Activated CD4-positive, alpha-beta T cell treated with anti-CD3 and anti-CD28 coated beads, Interleukin-2, amount 10 ng/mL, durations not matched to agents 7 days and 5 days (primary cell): ENCODE measurements at places on chromosomes 4 and X. TPM values are rescaled to one million over a fixed set of nuclear protein-coding genes. Genes with fewer than 3 reads are reported as not detected.
A peak's percentile ranks its signal among the peaks of the same experiment; 100 is the strongest.

DNA sequence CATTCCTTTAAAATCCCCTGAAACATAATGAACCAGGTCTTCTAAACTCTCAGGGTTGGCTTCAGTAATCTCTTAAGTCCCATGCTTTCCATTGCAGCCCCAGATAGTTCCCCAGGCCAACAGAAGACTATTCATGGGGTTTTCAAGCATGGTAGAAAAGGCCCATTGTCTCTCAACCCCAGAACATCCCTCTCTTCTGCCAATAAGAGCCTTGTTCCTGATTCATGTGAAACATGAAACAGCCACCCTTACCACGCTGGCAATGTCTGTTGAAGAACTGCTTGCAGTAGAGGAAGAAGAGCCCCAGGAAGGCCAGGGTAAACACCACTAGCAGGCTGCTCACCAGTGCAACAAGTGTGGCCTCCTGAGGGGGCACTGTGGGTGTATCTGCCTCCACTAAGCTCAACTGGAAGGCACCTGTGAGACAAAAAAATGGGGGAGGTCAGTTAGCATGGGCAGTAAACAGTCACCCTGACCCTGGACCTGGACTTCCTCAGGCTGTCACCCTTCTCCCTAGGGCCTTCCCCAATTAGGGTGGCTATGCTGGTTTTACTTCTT is 36.4 kb downstream of the EDA2R start:
- H3K36me3 ChIP-seq: peaks cover 5% of the 10 kb centered on the region
- H3K4me3 ChIP-seq: no peak overlapping the region
- H3K4me1 ChIP-seq: no peaks in the 10 kb centered on the region
- H3K27ac ChIP-seq: no peak overlapping the region

Gene MFSD8
- 18.1 TPM for total RNA-seq

Gene RHOXF2
- total RNA-seq: not detected

DNA sequence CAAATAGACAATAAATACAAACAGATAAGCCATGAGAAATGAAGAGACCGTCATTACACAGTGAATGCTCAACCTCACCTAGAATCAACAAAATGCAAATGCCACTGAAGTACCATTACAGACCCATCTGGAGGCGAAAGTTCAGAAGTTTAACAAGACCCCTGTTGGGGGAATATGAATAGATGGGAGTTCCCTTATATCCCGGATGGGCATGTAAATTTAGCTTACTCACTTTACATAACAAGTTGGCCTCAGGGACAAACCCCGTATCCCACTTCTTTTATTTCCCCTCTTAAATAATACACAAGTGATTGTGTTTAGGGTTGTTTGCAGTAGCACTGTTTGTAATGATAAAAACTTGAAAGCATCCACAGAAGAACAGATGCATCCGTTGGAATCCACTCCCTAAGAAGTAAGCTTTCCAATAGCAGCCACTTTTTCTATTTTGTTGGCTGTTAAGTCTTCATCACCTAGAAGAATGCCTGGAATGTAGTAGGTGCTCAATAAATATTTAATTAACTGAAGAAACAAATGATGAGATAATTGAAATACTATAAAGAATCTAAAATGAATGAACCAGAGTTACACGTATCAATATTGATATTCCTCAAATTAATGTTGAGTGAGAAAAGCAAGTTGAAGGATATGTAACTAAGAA is 1076.3 kb upstream of the TENM3 start:
- H3K36me3 ChIP-seq: no peaks in the 10 kb centered on the region
- H3K27me3 ChIP-seq: no peaks in the 10 kb centered on the region
- H3K4me1 ChIP-seq: no peaks in the 10 kb centered on the region
- DNase-seq: no peak
- no peak overlapping the region for H3K4me3 ChIP-seq

Gene SLIT2
- total RNA-seq: not detected

DNA sequence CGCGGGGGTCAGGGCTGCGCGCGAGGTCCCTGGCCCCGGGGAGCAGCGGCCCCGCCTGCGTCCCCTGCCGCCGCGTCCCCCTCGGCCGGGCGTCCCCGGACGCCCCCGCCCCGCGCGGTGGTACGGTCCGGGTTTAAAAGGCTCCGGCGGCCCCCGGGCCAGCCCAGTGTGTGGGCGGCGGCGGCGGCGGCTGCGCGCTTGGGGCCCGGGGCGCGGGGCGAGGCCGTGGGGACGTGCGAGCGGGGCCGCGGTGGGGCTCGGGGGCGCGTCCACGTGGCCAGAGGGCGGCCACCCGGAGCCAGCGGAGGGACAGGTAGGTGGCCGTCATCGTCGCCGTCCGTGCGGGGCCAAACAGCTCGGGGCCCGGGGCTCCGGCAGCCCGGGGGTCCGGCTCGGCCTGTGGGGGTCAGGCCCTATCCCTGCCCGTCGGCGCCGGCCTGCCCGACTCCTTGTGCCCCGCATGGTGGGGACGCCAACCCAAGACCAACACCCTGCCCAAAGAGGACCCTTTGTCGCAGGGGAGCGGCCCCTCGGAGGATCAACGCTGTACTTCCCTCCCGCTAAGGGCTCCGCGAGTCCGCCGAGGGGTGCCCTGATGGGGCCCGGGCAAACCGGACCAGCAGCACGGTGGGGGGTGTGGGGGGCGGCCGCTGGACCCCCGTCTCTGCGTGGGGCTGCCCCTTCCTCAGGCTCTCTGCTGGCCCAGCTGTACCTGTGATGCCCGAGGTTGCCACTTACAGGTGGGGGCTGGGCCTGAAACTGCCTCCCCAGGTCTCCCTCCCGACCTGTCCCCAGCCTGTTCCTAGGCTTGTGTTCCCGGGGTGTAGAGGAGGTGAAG is at the start of gene PLXNA3:
Gene PLXNA3 (plus strand): TSS at position 166 of the 838 bp plus-strand sequence. CDS start 1,903 bp downstream, outside the sequence.
- H3K36me3 ChIP-seq: no peaks in the 10 kb centered on the region
- H3K4me3 ChIP-seq: peak within 1 kb of the TSS; percentile 90
- H3K27ac ChIP-seq: peak within 1 kb of the TSS; percentile 92
- no peaks in the 10 kb centered on the region for H3K27me3 ChIP-seq
- DNase-seq: peak; percentile 50

GRCh38 chr4:127188847-127189246 is 443.9 kb upstream of the INTU start:
- H3K27ac ChIP-seq: no peak overlapping the region
- H3K36me3 ChIP-seq: no peaks in the 10 kb centered on the region
- no peaks in the 10 kb centered on the region for H3K4me1 ChIP-seq
- no peak for DNase-seq
- no peak overlapping the region for H3K4me3 ChIP-seq

GRCh38 chr4:52748432-52748831 is 2.8 kb downstream of the ERVMER34-1 start:
- no peak overlapping the region for H3K27ac ChIP-seq
- no peak overlapping the region for H3K4me3 ChIP-seq
- H3K36me3 ChIP-seq: peaks cover 3% of the 10 kb centered on the region
- peaks cover 11% of the 10 kb centered on the region for H3K4me1 ChIP-seq

DNA sequence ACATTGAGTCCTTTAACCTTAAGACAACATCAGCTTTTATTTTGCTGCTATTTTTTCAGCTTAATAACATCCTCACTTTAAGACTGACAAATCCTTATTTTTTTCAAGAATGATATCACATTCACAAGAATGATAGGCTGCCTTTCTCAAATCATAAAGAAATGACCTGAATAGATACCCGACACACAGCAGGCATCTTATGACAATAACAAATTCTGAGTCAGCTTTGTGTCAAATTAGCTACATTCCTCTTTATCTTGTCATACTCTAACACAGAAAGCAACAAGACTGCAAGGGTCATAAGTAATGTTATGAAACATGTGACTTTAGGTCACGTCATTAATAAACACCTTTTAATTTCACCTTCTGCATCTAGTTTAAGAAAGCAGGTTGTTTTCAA is 2387.6 kb downstream of the PCDH7 start:
- no peak for DNase-seq
- H3K36me3 ChIP-seq: no peaks in the 10 kb centered on the region
- no peaks in the 10 kb centered on the region for H3K27me3 ChIP-seq
- H3K4me3 ChIP-seq: no peak overlapping the region

DNA sequence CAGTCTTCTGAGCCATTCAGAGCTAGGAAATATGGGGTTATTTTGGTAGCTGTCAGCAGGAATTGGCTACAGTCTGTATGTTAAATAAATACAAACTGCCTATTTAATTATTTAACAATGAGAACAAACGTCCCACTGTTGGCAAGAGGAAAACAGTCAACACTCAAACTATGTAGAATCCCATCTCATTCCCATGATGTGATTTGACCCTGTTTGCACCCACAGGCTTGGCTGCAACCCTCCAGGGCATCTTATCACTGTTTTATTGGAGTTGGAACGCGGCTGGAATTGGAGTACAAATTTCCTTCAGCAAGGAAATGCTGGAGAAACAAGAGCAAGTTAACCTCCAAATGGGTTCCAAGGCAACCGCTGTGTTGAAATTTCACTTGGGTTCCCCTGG is 124.0 kb downstream of the KIT start:
- no peak overlapping the region for H3K4me3 ChIP-seq
- H3K36me3 ChIP-seq: no peaks in the 10 kb centered on the region
- DNase-seq: no peak
- H3K27me3 ChIP-seq: no peaks in the 10 kb centered on the region
- no peak overlapping the region for H3K27ac ChIP-seq

- no peak overlapping the region for H3K27ac ChIP-seq
- peaks cover 5% of the 10 kb centered on the region for H3K4me1 ChIP-seq
- DNase-seq: no peak
- no peaks in the 10 kb centered on the region for H3K27me3 ChIP-seq
- no peak overlapping the region for H3K4me3 ChIP-seq
- peaks cover 10% of the 10 kb centered on the region for H3K36me3 ChIP-seq
These were observed 23.4 kb downstream of the STK26 start for GRCh38 chrX:132046533-132046932.

- no peak for DNase-seq
- no peaks in the 10 kb centered on the region for H3K27me3 ChIP-seq
- no peak overlapping the region for H3K4me3 ChIP-seq
- no peak overlapping the region for H3K27ac ChIP-seq
- no peaks in the 10 kb centered on the region for H3K4me1 ChIP-seq
- H3K36me3 ChIP-seq: no peaks in the 10 kb centered on the region
These were observed 859.2 kb upstream of the PRKX start for GRCh38 chrX:4572691-4573090.

- no peak overlapping the region for H3K4me3 ChIP-seq
- H3K27ac ChIP-seq: no peak overlapping the region
- peaks cover 6% of the 10 kb centered on the region for H3K4me1 ChIP-seq
- no peak for DNase-seq
- H3K27me3 ChIP-seq: peaks cover 15% of the 10 kb centered on the region
These were observed 3.4 kb downstream of the NDP start for GRCh38 chrX:43969504-43970501.

Gene QRFPR
- total RNA-seq: not detected

Gene TMPRSS11B
- total RNA-seq: not detected

- DNase-seq: peak; percentile 16
- peak overlapping the region; percentile 55 for H3K27ac ChIP-seq
- peaks cover 61% of the 10 kb centered on the region for H3K4me1 ChIP-seq
- peaks cover 90% of the 10 kb centered on the region for H3K27me3 ChIP-seq
- H3K4me3 ChIP-seq: peak overlapping the region; percentile 71
These were observed 1.3 kb downstream of the NEUROG2 start for GRCh38 chr4:112514647-112515197.

Gene CD38
- 87.4 TPM for total RNA-seq
